ENCODE measurements at places on chromosomes 3 and 15. TPM values are rescaled to one million over a fixed set of nuclear protein-coding genes. Genes with fewer than 3 reads are reported as not detected.

The KBTBD8 gene
- total RNA-seq = 5.9 TPM

The CCDC54 gene
- not detected for total RNA-seq

DNA sequence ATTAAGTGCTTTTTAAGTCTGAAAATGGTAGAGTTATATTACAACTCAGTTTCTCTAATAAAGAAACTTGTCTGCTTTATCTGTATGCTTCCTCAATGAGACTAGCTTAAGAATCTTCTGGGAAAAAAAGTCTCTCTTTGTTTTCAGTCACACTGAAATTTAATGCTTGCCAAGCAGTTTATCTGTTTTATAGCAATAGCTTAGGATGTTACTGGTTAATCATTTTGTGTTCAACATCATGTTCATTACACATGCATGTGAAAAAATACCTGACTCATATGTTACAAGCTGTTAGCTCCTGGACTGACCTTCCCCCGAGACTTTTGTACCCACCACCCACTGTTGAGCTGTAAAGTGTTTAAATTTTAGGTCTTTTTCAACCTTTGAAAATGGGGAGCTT lies 706.2 kb upstream of the CBLB start:
- no peak for DNase-seq

DNA sequence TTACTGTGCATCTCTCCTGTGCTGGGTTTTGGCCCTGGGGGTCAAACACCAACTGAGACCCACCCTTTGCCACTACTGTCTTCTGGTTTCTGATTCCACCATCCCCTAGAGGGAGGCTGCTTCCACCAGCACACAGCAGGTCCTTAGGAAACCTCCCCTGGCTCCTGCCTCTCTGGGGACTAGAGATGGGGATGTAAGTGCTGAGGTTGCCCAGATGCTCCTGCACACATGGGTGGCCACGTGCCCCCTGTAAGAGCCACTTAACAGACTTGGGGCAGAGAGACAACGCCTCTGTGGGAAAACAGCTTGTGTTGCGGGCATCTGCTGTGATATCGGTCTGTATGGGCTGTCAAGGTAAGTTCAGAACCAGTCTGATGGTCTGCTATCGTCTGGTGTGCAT lies 83.4 kb downstream of the ATP2B2 start:
- DNase-seq = no peak

DNA sequence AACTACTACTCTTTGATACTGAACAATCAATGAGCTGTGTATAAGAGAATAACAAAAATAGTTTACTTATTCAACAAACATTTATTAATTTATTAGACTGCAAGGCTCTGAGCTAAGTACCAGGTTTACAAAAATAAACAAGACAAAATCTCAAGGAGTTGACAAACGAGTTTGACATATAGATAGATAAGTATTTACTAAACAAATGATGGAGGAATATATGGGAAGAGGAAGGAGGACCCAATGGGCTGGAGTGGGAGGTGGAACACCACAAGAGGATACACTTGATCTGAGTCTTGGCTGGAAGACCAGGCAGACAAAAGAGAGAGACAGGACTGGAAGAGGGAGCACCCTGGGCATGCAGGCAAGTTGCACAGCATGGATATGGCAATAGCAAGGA lies 47.5 kb upstream of the FSIP1 start:
- no peak for DNase-seq

GRCh38 chr3:37293646-37294045 lies 119.3 kb upstream of the LRRFIP2 start:
- no peak for DNase-seq

Data from pulmonary artery endothelial cell (primary cell).